Stimulated activated CD4-positive, alpha-beta T cell treated with anti-CD3 and anti-CD28 coated beads, Interleukin-1b, Interleukin-23, amount 100 ng/mL, for 48 hours (primary cell): ENCODE measurements at places on chromosomes 4 and X.

DNA sequence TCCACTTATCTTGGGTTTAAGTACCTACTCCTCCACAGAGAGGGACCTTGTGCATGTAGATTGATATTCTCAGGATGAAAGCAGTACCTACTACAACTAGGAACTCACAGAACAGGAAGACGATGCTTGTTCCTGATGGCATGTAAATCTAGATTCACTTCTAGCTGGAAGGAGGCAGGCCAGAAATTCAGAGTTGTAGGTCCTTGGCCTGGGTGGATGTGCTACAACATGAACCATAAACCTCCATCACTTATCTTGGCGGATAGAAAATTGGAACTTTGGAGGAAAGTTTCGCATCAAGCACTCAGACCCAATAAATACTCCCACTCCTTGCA lies 9.3 kb upstream of the SMIM20 start:
- DNase-seq: no peak

DNA sequence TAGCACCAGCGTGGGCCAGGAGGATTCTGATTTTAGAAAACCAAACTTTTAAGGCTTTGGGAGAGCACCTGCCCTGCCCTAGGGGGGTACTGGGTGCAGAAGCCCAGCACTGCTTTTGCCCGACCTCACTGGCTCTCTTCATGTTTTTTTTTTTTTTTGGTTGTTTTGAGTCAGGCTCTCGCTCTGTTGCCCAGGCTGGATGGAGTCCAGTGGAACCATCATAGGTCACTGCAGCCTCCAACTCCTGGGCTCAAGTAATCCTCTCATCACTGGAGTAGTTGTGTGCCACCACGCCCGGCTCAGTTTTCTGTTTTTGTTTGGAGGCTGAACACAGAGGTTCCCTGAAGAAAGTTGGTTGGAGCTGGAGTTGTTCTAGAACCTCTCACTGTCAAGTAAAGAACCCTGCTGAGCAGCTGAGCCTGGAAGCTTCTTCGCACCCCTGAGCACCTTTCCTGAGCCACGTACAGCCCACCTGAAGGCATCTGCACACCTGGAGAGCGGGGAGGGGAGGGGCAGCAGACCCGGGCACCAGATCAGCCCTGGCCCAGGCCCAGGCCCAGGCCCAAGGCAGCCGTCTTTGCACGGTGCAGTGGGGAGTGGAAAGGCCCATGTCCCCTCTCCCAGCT lies 49.5 kb downstream of the SHROOM2 start:
- no peak for DNase-seq

DNA sequence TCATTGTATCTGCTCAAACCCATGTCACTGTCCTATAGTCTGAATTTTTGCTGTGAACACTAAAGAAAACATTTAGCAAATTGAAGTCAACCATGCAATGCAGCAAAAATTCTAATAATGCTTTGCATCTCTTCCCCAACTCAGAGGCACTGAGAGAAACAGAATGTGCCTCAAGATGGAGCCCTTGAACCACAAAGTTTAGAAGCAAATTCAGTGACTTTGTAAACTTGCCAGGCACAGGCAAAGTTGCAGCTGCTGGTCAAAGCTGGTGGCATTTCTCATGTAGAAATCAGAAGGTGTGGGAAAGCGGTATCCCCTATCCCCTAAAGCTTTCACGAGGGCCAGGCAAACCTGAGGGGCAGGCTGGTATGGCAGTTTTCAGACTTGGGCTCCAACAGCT lies 121.7 kb upstream of the DIPK2B start:
- no peak for DNase-seq

- DNase-seq: no peak
Observed at GRCh38 chr4:55096045-55096444, 29.4 kb downstream of the KDR start.

DNA sequence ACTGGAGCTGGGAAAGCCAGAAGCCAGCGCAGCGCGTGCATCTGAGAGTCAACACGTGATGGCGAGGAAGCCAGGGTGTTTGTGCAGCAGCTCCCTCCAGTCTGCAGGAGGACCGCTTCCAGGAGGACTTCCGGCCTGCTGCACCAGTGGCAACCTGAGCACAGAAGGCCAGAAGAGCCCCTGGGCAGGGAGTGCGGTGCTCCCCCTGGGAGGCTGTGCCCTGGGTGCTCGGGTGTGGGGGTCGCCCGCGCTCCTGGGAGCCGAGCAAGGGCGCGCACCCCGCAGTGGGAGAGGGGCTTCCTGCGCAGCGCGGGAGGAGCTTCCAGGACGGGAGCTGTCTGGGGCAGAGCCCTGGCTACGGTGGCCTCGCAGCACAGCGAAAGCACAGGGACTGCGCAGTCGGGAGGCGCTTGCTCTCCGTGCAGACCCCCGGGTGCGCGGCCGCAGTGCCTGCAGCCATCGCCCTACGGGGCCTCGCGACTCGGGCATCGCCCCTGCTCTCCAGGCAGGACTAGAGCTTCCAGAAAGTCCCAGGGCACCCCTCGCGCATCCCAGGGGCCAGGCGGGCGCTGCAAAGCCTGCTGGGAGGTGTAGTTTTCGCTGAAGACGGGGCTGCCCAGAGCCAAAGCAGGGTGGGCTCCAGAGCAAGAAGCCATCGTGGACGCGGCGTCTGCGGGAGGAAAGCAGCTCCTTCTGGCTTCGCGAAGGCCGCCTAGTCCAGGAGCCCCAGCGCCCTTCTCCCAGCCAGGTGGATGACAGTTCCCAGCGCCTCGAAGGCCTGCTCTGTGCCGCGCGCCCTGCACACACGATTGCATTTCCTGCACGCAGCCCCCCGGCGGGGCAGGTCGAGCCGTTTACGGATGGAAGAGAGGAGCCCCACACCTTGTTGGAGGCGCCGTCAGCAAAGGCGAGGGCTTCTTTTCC lies 24.1 kb upstream of the WFS1 start:
- no peak for DNase-seq

DNA sequence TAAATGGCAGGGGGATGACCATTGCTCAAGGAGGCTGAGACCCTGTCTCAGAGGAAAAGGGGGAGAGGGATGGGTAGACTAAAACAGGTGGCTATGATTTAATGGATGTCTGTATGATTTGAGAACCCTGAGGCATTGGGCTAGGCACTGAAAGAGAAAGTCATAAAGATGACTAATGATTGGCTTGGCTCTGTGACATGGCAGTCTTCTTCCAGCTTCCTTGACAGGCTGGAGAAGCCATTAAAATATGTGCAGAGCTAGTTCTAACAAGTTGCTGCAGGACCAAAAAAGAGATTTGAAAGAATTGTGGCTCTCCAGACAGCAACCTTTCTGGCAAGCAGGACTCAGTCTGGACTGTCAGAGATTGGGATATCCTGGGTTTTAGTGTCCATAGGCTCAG lies 53.6 kb downstream of the AMER1 start:
- DNase-seq: no peak

DNA sequence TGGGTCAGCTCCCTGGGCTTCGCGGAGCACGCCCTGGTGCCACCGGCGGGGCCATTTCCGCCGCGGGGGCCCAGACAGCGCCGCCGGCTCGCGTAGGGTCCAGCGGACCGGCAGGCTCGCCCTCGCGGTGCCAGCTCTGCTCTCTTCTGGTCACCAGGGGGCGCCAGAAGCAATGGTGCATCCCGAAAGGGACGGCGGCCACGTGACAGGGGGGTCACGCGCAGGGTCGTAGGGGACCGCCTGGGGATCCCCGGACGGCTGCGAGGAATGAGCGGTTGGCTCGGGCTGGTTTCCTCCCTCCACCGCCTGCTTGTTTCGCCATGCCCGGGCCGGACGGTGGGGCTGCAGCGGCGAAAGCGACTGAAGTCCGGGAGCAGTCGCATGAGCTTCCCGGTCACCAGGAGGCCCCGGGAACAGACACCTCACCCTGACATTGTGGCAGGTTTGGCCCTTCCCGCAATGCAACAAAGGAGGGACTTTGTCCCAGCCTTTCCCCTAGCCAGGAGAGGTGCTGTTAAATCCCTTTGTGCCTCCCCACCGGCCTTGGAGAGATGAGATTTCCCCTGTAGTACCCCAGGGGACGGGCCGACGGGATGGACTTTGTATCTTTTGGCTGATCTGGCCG lies 15.8 kb downstream of the ZCCHC12 start:
- DNase-seq: peak; percentile 66

DNA sequence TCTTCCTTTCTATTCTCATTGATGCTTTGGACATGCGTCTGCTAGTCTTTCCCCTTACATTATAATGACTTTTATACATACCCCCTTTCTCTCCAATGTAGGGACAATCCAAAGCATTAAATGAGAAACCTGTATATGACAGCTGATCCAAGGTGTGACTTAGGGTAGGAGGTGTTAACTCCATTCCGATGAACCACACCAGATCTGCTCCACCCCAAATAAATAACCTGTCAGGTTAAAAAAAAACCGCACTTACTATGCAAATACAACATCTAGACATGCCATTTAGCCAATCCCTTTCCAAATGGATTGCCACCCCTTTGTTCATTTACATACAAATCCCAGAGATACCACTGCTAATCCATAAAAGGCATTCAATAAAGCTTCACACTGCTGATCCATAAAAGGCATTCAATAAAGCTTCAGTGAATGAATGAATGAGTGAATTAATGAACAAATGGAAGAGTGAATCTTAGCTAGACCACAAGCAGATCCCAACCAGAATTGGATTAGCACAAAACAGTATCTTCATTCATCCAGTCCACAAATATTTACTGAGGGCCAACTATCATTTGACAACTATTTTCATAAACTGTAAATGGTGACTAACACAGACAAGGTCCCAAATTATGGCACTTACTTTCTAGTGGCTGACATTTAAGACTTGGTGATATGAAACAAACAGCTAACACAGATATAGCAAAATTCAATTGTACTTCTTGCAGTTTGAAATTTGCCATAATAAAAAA lies 158.9 kb upstream of the MAP3K15 start:
- no peak for DNase-seq

DNA sequence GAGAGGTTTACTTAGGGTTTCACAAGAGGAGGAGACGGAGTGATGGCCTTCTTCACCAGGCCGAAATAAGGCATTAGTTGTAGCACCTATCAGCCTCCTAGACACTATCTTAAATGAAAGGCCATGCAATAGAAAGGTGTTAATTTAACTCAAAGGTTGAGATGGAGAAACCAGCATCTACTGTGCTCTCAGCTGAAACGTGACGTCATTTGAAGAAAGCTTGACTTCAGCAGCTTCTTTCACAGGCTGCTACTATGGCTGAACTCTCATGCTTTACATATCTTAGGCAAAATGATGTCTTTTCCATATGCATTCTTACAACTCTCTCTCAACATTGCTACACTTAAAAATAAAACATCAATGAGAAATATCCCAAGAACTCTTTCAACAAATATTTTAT lies 99.6 kb downstream of the GUCY2F start:
- no peak for DNase-seq
